ENCODE measurements at places on chromosomes 2 and 18.

DNA sequence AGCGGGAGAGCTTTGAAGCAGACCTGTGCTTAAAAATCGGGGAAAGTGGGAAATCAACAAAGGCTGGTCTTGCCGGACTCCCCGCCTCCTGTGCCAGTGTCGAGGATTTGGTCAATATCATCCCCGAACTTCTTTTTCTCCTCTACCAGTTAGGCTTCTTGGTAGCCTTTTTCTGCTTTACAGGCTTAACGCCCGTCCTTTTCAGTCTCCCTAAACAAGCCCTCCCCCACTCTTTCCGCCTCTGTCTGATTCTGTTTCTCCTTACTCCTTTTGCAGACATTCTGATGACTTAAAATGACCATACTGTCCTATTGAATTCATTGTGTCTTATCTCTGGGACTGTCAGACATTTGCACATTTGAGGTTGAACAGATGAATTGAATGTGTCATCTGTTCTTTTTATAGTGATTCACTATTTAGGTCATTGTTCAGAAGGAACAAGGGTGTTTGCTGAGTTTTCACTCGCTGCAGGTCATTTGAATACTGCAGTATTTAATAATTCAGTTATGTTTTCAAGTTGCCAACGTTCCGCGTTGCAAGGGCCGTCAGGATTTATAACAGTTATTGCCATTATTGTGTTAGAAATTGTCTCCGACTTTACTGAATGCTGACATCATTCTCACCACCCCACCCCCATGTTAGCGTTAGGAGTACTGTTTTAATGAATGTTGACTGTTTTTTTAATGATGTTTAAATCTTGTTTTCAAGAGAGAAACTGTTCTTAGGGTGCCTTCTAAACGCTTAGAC is 1.1 kb downstream of the ITGAV start:
- DNase-seq = no peak

GRCh38 chr2:83368916-83369315 is 1090.2 kb downstream of the SUCLG1 start:
- no peak for DNase-seq

DNA sequence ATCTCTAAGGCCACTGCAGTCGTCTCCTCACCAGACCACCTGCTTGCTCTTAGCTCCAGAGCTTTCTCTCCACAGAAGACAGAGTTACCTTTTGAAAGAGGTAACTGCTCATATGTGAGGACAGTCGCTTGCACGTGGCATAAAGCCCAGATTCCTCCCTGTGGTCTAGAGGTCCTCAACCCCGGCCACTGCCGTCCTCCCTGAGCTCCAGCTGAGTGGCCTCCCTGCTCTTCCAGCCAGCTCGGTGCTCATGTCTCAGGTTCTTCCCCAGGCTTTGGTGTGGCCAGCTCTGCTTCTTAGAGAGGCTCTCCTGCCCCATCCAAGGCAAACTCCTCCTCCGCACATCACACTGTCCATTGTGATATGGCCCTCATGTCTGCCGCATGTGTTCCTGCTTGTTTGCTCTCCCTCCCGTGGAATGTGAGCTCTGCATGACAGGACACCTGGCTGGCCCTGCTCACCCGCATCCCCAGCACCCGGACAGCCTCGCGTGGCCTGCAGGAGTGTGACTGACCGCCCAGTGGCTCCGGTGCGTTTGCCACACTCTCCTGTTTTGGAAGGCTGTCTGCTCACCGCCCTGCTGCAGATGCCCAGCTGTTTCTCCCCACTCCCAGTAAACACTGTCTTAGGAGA is 91.5 kb upstream of the LDLRAD4 start:
- no peak for DNase-seq

DNA sequence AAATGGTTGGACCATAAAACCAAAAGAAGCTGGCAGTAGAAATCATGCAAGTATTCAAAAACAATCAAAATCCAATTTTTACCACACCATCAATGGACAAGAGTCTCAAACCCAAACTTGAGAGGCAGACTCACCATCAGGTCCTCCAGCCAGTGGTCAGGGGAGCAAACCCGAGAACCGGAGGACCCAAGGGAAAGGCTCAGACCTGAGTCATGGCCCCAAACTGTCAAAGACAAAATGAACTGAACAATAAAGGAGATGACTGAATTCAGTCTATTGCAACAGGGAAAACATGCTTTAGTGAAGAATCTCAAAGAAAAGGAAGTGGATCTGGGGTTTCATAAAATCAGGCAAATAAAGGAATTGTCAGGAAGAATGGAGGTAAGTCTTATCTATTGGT is 150.7 kb upstream of the MGAT5 start:
- no peak for DNase-seq

- DNase-seq = no peak
These were observed 4.5 kb upstream of the DYM start for GRCh38 chr18:49464718-49465598.

DNA sequence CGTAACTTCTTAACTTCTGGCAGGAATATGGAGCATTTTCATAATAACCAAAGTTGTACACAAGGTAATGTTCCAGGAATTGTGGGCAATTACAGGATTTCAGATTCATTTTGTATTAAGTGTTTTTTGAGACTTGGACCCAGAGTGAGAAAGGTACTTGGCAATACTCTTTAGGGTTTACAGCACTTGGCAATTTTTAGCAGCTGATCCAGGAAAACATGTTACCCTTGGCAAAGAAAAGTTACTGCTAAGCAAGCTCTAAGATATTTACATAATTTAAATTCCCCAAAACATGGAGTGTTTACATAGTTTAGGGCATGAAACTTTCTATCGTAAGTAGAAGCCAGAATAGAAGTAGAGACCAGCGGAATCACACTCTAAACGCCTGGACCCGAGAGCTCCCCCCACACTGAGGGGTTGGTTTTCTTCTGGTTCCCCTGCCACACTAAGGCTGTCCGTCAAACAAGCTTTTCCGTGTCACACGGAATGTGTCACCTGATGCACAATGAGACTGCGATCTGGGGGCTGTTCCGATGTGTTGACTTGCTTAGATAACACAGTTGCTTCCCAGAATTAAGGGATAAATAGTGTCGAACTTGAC is 177.1 kb downstream of the PTGR3 start:
- no peak for DNase-seq

- no peak for DNase-seq
These were observed 201.0 kb downstream of the NDUFA10 start for GRCh38 chr2:239824046-239824694.

DNA sequence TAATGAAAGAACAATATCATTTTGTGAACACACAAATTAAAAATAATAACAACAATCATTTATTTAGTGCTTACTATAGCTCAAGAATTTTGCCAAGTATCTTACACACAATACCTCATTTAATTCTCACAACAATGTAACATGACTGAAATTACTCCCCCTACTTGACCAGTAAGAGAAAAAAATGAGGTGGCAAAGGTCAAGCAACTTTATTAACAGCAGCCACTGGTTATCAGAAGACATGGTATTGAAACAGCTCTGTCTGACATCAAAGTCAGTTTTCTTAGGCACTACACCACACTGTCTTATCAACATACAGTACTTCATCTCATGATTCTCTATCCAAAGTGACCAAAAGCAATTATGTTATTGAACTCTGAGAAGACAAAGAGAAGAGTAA is 389.4 kb downstream of the ZEB2 start:
- no peak for DNase-seq

DNA sequence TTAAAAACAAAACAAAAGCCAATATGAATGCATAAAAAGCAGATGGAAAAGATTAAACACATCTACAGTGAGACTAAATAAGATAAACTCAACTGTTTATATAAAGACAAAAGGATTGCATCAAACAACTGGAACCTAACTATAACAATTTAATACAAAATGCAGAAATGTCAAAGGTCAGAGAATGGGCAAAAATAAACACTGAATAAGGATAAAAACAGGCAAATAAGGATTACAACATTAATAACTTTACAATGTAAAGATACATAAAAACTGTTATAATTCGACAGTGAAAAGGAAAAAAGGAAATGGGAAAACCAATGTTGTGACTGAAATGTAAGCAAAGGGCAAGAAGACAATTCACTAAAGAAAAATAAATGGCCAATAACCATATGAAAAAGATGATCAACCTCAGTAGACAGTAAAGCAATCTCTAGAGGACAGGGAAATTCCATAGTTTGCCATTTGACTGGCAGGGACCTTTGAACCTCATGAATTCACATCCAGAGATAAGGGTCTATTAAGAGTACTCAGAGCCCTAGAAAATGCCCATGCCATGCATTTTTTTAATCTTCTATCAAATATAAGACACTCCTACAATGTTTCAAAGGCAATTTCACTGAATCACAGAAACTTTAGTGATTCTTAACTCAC is 83.7 kb downstream of the TMEM131 start:
- no peak for DNase-seq

GRCh38 chr2:100188326-100188725 is 45.9 kb upstream of the AFF3 start:
- DNase-seq = no peak

DNA sequence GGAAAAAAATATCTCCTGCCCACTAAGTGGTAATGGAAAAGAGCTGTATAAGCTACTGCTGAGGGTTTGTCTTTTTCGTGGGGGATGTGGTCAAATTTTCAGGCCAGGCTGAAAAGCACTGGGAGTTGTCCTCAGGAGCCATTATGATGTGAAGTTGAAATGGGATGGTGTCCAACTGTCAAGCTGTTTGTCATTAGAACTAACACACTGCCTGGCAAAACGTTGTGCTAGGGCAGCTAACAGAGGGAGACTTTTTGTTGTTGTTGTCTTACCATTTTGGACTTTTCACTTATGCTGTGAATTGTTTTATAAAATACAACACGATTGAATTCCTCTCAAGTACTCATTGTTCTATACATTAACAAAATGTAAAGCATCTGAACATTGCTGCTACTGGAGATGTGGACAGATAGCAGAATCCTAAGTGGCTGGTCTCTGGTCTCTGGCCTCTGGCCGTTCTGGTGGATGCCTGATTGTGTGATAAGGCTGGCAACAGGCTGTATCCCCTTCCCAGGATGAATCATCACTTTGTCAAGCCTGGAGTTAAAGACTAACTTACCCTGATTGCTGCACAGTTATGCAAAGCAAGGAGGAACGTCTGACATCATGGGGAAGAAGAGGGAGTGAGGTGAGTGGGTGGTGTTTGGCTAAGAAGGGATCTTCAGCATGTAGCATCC is 2.3 kb downstream of the MYO1B start:
- no peak for DNase-seq

DNA sequence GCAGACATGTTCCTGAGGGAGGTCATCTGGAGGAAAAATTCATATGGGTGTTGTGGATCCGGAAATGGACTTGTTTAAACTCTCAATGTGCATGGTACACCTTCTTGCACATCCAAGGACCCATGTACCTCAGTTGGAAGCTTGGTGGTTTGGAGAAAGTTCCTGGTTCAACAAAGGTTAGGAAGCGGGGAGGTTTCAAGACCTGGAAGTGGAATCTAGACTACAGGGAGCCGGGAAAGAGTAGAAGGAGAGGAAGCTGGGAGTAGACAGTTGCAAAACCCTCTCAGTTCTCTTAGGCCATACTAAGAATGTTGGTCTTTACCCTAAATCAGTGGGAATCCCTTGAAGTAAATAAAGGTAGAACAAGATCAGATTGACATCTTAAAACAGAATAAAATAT is 209.8 kb upstream of the SPOPL start:
- DNase-seq = no peak

- DNase-seq = peak; percentile 5
These were observed 23.0 kb downstream of the SMYD1 start for GRCh38 chr2:88090446-88091283.

- no peak for DNase-seq
These were observed 864.0 kb upstream of the ZEB2 start for GRCh38 chr2:145383961-145384360.

DNA sequence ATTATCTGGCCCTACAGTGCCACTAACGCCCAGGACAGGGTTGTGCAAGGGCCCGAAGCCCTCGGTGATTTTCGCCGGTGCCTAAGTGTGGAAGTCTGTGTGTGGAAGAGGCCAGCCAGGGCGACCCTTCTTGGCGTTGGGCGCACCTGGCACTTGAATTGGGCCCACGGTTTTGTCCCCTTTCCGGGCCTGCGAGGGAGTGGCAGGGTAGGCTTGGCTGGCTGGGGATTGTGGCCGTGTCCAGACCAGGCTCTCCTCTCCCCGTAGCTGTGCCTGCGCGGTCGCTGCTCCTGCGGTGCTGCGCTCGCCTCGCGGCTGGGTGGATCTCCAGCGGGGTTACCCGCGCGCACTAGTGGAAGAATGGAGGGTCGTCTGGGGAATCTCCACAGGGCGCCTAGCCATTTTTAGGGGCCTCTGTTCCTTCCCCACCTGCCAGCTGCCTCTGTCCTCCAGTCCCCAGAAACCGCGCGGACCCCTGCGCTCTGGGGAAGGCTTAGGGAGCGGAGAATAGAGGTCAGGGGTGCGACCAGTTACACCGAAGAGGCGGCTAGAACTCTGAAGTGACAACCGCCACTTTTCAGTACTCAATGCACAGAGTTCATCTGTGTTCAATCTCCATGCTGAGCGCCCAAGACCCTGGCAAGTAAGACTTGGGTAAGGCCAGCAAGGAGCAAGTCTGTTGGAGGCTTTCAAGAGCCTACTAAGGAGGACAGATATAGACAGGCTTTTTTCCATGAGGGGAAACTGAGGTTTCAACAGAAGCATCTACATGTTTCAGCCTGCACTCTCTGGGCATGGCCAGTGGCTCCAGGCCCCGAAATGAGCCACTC is 16.0 kb downstream of the EVX2 start:
- DNase-seq = no peak

GRCh38 chr2:20634507-20635112 is 16.3 kb downstream of the HS1BP3 start:
- DNase-seq = no peak

DNA sequence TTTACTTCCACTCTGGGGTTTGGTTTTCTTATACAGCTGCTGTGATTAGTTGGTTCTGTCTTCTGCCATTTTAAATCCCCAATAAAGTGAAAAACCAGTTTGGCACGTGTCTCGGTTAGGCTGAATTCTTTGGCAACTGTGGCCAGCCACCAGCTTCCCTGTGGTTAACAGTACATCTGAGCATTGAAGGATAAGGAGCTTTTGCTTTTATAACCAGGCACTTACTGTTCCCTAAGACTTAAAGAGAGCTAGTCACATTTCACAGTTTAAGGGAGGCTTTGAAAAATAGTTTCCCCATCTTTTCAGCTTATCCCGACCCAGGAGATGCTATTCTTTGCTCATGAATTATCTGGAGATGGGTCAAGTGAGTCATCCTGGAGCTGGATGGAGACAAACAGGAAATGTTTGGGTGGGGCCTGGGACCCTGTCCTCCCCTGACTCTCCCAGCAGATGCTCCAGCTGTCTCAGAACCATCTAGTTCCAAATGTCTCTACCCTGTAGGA is 57.3 kb upstream of the EML6 start:
- no peak for DNase-seq

GRCh38 chr2:133886735-133887675 is 318.7 kb upstream of the NCKAP5 start:
- no peak for DNase-seq

- no peak for DNase-seq
These were observed 90.9 kb upstream of the UBXN4 start for GRCh38 chr2:135650721-135651120.

DNA sequence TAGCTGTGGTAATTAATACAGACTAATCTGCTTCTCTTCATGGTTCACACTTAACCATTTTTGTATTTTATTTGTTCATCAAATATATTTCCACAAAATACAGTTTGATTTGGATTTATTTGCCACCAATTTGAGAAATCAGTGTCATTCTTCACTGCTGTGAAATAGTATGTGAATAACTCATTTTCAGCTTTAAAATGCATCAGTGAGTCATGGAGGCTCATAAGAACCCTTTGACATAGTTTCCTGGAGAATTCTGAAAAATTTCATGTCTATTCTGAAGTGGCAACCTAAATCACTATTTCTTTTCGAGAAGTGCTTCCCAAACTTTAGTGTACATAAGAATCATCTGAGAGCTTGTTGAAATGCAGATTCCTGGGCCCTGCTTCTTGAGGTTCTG is 1026.7 kb upstream of the ACVR2A start:
- no peak for DNase-seq

- no peak for DNase-seq
These were observed 130.6 kb downstream of the LNPK start for GRCh38 chr2:175871331-175872004.

Data from activated CD8-positive, alpha-beta memory T cell treated with anti-CD3 and anti-CD28 coated beads for 4 hours (primary cell).